ENCODE measurements at places on chromosomes 11 and 22.

- DNase-seq, result no peak
These were observed 31.1 kb downstream of the TSPAN4 start for GRCh38 chr11:873706-874105.

DNA sequence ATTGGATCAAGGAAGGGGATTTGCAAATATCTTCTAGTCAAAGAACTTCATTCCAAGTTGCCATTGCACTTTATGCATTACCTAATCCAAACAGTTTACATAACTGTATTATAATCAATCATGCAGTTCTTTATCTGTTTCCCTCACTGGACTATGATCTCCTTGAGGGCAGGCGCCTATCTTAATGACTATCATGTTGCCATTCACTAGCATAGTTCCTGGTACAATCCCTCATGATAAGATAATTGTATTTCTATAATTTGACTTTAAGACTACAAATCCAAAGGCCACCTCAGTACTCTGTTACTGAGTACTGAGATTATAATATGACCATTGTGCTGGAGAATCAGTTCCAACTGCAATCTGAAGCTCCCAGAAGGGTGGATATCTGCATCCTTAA, 278.7 kb upstream of the CCDC90B start:
- no peak for DNase-seq

- DNase-seq, result no peak
These were observed 51.9 kb upstream of the MN1 start for GRCh38 chr22:27853424-27853823.

DNA sequence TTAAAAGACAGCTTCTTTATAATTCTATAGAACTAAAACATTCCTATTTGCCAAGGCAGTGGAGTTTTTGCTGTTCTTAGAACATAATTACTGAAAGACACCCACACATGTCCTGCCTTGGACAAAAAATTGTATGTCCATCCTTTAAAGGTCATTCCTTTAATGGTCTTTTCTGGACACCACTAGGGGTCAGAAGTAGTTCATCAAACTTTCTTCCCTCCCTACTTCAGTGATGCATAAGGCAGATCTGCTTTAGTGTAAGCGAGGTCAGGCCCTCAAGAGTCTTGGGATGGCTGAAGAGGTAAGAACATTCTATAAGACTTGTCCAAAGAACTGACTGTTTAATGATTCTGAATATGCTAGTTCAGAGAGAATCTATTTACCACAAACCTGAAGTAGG, 4.3 kb upstream of the OR51V1 start:
- DNase-seq, result no peak

DNA sequence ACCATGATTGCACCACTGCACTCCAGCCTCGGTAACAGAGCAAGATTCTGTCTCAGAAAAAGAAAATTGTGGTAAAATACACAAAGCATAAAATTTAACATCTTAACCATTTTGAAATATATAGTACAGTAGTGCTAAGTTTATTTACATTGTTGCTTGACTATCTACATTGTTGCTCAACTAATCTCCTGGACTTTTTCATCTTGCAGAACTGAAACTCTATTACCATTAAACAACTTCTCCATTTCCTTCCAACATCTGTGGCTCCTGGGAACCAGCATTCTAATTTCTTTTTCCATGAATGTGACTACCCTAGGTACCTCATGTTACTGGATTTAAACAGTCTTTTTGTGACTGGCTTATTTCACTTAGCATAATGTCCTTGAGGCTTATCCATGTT, 13.5 kb upstream of the VWA5A start:
- no peak for DNase-seq

All from H1 (cell line).